Lung (tissue), 17 donors: ENCODE measurements at places on chromosomes 11 and 22. TPM values are rescaled to one million over a fixed set of nuclear protein-coding genes. Genes with fewer than 3 reads are reported as not detected.

- DNase-seq, result peak; percentile 50
Observed at GRCh38 chr11:765025-765801, 12.1 kb downstream of the GATD1 start.

DNA sequence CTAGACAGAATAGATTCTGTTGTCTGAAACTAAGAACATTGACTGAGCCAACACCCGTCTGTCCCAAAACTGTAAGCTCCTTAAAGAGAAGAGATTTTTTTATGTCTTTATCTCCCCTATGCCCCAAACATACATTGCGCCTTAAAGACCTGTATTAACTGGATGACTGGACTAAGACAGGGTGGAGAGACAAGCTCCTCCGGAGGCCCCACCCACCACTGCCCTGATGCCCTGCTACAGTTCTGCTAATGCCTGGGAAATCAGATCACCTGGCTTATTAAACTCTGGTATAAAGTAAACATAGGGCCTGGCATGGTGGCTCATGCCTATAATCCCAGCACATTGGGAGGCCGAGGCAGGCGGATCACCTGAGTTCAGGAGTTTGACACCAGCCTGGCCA is 203.7 kb downstream of the TENM4 start:
- no peak for DNase-seq

DNA sequence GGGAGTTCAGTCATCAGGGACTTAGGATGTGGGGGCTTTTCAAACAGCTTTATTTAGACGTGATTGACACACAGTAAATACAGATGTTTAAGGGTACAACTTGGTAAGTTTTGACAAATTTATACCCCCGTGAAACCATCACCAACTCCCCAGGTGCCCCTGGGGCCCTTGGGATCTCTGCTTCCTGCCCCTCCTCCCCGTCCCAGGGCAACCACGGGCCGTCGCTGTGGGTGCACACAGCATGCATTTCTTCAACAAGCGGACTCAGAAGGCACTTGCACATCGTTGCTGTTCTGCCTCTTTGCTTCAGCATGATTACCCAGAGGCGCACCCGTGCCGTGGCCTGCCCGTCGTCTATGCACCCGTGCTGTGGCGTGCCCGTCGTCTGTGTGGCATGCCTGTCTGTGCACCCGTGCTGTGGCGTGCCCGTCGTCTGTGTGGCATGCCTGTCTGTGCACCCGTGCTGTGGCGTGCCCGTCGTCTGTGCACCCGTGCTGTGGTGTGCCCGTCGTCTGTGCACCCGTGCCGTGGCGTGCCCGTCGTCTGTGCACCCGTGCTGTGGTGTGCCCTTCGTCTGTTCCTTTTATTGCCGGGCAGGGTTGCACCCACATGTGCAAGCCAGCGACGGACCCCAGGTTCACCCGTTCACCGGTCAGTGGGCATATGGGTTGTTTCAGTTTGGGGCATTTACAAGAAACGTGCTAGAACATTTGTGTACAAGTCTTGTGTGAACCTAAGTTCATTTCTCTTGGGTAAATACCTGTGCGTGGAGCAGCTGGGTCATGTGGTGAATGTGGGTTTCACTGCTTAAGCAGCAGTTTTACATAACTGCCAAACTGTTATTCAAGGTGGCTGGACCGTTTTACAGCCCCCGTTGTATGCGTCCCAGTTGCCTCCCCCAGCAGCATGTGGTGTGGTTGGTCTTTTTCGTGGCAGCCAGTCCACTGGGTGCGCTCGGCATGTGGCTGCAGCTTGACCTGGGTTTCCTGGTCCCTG is 8.3 kb downstream of the CD81 start:
- DNase-seq, result no peak

- peak; percentile 74 for DNase-seq
Observed at GRCh38 chr11:45025716-45026492, 75.2 kb upstream of the TP53I11 start.

DNA sequence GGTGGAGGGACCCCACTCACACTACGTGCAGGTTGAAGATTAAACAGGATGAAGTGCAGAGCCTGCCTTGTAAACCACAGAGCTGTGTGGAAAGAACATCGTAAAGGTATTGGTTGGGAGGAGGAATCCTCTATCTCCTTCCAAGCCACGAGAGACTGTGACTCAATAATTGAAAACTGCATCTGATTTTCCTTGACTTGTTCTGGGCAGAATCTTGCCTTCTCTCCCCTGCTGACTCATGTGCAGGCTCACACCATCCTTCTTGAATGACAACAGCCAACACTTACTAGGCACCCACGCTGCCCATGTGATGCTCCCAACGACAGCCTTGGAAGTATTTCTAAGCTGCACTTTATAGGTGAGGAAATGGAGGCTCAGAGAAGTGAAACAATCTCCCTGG is 563.0 kb downstream of the MIAT start:
- no peak for DNase-seq

GRCh38 chr11:57787006-57787604 is 25.5 kb downstream of the CTNND1 start:
- DNase-seq, result no peak

DNA sequence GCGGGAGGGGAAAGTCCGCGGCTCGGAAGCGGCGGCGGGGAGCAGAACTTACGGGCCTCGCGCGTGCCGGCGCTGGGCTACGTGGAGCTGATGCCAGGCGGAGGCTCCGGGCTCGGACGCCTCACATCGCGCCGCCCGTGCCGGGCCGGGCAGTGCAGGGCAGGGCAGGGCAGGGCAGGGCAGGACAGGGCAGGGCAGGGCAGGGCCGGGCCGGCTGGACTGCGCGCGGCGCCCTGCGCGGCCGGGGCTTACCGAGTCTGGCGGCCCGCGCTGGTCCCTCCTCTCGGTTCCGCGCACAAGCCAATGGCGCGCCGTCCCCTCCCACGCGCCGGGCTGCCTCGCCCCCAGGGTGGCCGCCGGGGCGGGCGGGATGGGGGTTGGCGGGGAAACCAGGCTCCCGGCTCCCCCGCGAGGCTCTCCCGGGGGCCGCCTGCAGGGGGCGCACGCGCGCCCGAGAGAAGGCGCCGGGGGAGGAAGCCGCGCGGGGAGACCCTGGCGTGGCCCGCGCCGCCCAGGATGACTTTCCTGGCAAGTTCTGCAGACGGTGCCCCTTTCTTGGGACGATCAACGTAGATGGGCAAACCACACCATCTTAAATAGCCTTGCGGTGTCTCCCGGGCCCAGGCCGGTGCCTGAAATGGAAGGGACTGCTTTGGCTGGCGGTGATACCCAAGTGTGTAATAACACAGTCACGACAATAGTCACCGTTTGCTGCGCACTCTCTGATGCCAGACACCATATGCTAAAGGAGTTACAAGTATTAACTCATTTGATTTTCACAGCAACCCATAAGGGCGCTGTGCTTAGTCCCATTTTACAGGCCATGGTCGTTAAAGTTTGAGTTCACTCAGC is at the start of gene TP53I11:
Gene TP53I11 (minus strand): TSS at position 259 of the 852 bp plus-strand sequence. CDS start 12,548 bp downstream, outside the sequence.
- DNase-seq, result peak; percentile 88

- DNase-seq, result no peak
Observed at GRCh38 chr11:118224511-118225188, at the start of gene JAML. JAML (minus strand) TSS chr11:118225011; CDS start chr11:118214866, 10,145 bp downstream.

DNA sequence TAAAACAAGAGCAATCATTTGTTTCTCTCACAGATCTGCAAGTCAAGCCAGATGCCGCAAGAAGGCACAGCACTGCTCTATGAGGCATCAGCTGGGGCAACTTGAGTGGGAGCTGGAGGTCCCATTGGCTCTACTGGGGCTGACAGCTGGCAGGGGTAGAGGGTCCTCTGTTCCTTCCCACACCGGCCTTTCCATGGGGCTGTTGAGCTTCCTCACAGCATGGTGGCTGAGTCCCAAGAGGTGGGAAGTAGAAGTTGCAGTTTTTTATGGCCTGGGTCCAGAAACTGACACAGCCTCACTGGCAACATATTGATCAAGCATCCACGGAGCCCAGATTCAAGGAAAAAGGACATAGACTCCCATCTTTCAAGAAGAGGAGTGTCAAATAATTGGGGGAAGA is 34.4 kb downstream of the RPL3 start:
- no peak for DNase-seq

DNA sequence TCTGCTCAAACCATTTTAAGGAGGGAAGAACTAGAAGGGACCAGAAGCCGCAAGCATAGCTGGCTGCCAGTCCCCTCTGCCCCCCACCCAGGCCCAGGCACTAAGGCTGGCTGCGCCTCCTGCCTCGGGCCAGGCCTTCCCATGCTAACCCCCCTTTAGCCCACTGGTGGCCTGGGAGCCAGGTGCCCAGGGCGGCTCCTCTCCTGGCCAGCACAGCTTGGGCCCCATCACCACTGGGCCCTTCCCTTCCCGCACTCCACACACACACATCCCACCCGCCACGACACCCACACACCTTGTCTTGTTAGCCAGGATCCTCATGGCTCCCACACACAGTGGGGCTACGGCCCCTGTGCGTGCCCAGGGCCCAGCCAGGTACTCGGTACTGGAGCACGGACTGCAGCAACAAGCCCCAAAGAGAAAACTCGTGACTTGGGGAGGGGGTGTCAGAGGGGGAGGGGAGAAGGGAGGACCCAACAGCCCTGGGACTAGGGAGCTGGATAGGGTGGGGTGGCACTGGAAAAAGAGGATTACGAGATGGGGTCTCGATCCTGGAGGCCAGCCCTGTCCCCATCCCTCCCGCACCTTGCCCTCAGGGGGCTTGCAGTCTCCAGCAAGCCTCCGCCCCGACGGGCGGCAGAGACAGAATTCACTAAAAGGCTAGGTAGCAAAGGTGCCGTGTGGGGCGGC is 16.0 kb downstream of the BCL9L start:
- DNase-seq, result peak; percentile 47

- no peak for DNase-seq
Observed at GRCh38 chr11:19995145-19995544, 165.1 kb downstream of the DBX1 start.

DNA sequence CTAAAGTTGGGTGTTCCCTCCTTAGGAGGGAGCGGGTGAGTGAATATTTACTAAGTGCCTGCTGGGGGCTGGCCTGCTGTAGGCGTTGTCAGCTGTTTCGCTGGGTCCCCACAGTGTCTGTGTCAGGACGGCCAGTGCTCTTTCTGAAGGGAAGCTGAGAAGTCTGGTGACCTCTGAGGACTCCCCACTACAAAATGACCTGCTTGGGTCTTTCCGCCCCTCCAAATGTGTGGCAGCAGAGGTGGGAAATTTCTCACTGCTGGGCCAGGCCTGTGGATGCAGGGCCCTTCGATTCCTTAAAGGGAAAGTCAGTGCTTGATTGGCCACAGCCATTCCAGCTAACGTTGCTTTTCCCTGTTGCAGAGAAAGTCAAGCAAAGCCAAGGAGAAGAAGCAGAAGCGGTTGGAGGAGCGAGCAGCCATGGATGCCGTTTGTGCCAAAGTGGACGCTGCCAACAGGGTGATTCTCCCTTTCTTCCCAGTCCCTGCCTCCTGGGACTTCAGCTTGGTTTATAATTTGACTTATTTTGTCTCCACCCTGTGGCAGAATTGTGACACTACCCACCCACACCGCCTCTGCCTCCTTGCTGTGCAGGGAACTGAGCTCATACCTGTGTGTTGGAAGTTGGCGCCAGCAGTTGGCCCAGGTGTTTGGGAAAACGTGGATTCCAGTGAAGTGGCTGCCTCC is 6.8 kb downstream of the NAA40 start:
- DNase-seq, result peak; percentile 82

GRCh38 chr11:36460220-36460619 is 49.9 kb downstream of the TRAF6 start:
- DNase-seq, result no peak

GRCh38 chr11:69101115-69101791 is 52.5 kb downstream of the TPCN2 start:
- DNase-seq, result peak; percentile 77

DNA sequence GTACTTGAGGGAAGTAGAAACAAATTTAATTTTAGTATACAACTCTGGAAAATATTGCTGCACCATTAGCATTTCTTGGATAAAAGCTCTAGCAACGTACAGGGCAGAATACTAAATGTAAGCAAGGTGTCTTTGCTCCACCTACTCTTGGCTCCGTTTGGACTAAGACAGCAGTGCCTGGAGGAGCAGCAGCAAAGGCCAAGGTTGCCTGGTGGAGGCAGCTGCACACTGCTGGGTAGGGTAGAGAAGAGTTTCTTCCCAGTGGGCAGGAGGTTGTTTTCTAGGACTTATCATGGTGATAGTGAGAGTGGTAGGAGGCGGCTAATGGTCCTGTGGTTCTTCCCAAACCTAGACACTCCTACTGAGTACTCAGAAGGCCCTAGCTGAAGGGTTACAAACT is 2.2 kb upstream of the OR8D4 start:
- no peak for DNase-seq

DNA sequence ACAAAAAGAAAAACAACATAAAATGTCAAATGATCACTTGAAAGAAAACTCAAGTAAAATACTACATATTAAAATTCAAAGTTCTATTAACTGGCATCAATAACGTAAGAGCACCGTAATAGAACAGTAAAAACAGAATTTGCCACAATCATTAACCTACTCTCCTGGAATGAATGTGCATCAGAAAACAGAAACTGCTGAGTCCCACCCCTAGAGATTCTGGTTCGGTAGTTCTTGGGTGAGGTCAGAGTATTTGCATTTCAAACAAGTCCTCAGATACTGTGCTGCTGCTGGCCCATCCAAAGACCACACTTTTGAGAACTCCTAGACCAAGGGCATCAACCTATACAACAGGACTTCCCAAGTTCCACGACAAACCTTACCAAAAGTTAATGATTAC is 23.5 kb downstream of the PITPNB start:
- no peak for DNase-seq

DNA sequence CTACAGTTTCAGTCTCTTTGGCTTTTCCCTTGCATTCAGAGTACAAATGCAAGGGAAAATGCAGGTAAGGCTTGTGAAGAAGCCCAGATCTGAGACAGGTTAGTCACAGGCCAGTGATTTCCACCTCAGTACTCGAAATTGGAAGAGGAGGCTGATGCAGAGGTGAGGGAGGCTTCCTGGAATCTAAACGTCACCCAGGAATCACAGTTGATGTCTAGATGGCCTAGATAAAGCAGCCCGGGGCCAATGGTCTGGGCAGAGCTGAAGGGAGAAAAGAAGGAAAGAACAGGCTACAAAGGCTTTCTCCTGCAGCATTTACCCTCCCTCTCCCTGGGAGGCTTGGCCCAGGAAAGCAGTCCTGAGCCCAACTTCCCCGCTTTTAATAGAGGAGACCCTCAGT is 8.5 kb downstream of the TRIM6 start:
- DNase-seq, result no peak

Gene MS4A3
- 6.6 TPM for total RNA-seq

Gene TMA7B
- total RNA-seq, result 0.31 TPM

Gene PHLDA2
- total RNA-seq, result 22.0 TPM

Gene RBFOX2
- 63.3 TPM for total RNA-seq

Gene SSH3
- total RNA-seq, result 31.4 TPM

Gene TMEM135
- 16.6 TPM for total RNA-seq

Gene ELF5
- total RNA-seq, result 24.6 TPM

Gene MMP12
- 16.9 TPM for total RNA-seq

Gene ZNF70
- 5.8 TPM for total RNA-seq

Gene DRD4
- not detected for total RNA-seq
